GM04504 (cell line): ENCODE measurements at places on chromosomes 4 and X.

DNA sequence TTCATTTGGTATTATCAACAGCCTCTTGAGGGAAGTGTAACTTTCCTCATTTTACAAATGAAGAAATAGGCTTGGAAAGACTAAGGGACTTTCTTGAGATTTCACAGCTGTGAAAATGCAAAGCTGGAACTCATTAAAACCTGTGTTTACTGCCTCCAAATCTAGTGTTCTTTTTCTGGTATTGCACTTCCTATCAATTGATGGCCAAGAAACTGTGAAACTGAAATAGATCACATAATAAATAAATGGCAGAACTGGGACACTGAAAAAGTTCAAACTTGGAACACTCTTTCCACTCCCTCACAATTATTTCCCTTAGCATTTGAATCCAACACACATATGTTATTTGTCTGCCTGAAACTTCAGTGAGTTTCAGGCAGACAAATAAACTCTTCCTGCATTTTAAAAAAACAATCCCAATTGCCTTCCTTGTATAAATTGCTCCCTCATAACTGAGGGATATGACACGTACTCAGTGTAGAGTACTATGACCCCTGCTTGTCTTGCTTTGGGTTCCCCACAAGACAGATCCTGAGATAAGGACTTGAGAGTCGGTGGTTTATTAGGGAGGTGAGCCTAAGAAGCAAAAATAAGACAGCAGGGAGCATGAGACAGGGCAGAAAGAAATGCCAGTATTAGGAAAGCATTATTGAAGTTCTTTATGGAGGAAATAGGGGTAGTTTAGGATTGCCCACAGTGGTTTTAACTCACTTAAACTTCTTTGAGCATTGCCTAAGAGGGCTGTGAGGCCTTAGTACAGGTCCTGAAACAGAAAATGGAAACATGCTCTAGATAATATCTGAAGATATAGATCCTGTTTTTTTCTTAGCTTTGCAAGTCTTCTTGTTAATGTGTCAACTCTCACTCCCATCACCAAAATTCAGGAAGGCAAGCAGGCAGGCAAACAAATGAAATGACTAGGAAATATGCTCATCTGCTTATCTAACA, 33.9 kb downstream of the RTL3 start:
- DNase-seq, result no peak

GRCh38 chr4:168647646-168648375, 151.0 kb downstream of the PALLD start:
- DNase-seq, result no peak

DNA sequence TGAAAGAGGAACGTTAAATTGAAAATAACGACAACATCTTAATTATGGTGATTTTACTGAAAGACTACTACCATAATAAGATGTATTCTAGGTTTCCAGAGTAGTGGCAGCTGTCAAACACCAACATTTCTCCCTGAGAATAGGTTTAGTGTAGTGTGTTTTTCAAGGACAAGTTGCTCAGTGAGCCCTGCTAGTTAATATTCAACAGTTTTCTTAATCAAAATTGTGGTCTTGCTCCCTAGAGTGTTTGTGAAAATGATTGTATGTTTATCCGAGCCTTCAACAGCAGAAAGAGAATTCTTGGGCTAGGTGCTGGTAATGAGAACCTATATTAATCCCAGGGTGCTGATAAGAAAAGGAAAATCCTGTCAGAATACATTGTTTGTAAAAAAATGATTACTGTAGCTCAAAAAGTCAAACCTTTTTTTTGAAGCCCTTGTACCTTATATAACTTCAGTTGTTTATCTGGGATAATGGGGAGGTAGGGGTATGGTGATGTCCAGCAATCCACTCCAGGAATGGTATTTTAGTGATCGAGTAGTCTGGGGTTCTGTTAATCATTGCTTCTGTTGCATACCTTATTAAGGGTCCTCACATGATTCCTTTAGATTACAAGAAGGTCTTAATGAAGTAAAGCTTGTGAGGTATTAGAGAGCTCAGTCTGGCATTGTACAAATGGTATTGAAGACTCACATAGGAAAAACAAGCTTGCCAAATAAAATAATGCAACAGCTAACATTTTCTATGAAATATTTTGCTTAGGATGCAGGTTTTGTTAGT, 110.7 kb downstream of the CCSER1 start:
- no peak for DNase-seq

DNA sequence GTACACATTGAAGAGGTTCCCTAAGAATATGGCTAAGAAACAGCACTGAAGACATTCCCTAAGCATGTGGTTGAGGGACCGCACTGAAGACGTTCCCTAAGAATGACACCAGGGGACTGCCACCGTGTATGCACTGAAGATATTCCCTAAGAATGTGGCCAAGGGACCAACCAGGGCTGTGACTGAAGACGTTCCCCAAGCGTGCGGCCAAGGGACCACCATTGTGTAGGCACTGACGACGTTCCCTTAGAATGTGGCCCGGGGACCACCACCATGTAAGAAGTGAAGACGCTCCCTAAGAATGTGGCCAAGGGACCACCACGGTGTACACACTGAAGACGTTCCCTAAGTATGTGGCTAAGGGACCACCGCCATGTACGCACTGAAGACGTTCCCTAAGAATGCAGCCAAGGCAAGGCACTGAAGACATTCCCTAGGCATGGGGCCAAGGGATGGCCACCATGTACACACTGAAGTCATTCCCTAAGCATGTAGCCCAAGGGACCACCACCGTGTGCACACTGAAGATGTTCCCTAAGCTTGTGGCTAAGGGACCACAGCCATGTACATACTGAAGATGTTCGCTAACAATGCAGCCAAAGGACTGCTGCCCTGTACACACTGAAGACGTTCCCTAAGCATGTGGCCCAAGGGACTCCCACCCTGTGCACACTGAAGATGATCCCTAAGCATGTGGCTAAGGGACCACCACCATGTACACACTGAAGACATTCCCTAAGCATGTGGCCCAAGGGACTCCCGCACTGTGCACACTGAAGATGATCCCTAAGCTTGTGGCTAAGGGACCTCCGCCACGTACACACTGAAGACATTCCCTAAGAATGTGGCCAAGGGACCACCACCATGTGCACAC, 22.0 kb downstream of the DHRSX start:
- no peak for DNase-seq

DNA sequence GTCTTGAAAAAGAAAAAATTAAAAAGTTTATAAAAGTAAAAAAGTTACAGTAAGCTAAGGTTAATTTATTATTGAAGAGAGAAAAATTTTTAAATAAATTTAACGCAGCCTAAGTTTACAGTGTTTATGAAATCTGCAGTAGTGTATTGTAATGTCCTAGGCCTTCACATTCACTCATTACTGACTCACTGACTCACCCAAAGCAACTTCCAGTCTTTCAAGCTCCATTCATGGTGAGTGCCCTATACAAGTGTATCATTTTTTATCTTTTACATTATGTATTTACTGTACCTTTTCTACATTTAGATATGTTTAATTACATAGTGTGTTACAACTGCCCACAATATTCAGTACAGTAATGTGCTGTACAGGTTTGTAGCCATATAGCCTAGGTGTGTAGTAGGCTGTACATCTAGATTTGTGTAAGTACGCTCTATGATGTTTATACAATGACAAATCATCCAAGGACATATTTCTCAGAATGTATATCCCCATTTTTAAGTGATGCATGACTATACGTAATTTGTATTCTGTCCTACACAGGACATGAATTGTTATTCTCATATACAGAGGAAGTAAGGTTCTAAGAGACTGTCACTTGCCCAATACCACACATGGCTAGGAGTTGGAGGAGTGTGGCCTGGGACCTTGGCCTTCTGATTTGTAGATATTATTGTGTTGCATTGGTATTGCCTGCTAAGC, 19.5 kb upstream of the PDCL2 start:
- no peak for DNase-seq

GRCh38 chr4:162164906-162165510, 1.2 kb upstream of the FSTL5 start:
- no peak for DNase-seq

DNA sequence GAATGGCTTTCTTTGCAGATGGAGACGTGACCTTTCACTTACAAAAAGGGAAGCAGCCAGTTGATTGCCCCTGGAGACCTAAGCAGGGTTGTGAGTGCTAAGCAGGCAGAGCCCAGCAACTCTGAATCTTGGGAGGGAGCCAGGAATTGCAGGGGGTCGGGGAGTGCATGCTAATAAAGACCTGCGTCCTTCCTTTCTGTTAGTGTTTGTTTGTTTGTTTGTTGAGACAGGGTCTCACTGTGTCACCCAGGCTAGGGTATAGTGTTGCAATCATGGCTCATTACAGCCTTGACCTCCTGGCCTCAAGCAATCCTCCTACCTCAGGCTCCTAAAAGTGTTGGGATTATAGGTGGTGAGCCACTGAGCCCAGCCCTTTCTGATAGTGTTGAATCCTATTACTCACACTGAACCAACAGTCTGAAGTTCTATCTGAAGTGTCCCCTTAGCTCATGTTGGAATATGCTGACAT, 137.4 kb downstream of the CEP135 start:
- DNase-seq, result no peak

- DNase-seq, result no peak
These were observed 157.5 kb upstream of the FAM9B start for GRCh38 chrX:9191392-9191791.

GRCh38 chr4:147542229-147542990, 61.5 kb downstream of the EDNRA start:
- DNase-seq, result no peak
